ENCODE measurements at places on chromosomes 1 and 21.

- no peak for DNase-seq
These were observed 995 bp upstream of the IPO13 start for GRCh38 chr1:43945674-43946235.

DNA sequence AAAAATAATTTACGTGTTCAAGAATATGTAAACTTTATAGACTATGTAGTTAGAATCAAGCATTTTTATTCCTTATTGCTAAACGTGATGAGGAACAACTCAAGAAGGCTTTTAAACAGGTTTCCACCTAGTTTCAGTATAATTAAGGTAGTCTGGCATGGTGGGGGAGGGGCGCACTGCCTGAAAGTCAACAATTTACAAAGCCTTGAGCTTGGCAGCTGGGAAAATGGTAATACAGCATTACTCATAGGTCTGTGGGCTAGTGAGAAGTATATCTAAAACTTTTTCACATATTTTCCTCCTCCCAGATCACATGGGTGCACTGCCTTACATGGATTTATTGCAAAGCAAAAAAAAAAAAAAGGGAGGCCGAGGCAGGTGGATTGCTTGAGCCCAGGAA lies 75.2 kb downstream of the EVI5 start:
- DNase-seq, result no peak

DNA sequence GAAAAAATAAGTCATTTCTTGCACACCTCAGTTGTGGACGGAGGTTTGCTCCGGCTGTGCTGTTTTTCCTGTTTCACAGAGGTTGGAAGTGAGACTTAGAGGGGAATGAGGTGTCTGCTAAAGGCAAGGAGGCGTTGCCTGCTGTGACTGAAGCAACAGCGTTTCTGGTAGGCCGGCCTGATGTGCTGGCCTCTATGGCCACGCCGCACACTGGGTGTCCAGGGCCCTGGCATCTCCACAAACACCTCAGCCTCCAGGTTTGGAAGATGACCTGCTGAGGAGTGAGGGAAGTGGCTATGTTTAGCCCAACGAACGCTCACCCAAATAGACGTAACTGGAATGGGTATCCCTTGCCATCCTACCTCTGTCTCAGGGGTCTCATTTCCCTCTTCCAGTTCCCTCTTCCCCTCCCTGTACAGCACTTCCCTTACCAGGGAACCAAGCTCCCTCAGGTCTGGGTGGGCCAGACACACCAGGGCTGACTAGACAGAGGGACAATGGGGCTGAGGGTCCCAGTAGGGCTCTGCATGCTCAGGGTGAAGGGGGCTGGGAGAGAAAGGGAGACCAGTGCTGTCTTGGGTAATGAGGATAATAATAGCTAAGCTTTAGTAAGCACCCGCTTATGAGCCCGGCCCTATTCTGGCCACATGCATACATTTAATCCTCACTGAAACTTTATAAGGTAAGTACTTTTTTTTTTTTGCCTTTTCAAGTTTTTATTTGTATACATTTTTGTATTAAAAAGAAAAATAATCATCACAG lies 11.9 kb downstream of the CACNA1S start:
- DNase-seq, result no peak

- peak; percentile 95 for DNase-seq
These were observed 446.6 kb downstream of the SIPA1L2 start for GRCh38 chr1:232183266-232183800.

- DNase-seq, result peak; percentile 21
These were observed 4.6 kb downstream of the DMAP1 start for GRCh38 chr1:44217809-44218410.

DNA sequence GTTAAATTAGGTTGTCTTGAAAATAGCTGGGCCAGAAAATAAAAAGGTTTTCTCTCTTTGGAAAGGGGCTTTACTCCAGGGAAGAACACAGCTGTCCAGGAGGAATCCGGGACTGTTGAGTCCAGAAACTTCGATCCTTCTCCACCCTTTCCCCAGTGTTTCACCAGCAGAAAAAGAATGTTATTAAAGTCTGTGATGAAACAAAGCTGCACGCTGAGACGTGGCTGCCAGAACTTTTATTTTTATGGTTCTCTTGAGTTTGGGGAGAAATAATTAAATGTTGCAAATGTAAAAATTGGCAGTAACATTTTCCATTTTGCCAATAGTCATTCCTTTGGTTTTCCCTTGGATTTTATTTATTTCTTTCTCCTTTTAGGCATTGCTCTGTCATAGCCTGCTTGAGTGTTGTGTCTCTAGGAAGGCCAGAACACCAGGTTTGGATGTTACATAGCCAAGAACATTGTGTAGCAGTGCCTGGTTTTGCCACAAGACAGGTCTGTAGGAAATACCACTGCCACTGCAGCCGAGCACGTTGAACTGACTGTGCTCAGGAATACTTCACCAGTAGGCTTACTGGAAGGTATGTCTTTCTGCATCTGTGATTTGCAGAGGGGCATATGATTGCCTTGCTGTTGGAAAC lies 87.4 kb downstream of the ROR1 start:
- DNase-seq, result no peak

DNA sequence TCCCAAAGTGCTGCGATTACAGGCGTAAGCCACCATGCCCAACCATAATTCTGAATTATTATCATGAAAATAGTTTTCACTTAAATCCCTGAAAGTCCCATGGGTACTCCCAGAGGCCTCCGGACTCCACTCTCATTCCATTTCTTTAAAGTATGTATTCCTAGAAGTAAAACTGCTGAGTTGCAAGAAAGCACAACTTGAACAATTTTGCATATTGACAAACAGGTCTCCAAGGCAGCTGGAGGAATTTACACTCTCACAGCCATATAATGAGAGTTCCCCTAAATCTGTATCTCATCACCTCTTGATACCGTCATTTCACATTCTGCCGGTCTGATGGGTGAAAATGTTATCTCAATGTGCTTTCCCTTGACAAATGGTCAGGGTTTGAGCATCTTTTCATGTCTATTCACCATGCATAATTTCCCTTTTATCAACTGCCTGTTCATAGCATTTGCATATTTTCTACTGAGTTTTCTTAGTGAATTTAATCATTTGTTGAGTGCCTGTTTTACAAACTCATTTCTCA lies 129.4 kb downstream of the SMYD3 start:
- DNase-seq, result no peak

DNA sequence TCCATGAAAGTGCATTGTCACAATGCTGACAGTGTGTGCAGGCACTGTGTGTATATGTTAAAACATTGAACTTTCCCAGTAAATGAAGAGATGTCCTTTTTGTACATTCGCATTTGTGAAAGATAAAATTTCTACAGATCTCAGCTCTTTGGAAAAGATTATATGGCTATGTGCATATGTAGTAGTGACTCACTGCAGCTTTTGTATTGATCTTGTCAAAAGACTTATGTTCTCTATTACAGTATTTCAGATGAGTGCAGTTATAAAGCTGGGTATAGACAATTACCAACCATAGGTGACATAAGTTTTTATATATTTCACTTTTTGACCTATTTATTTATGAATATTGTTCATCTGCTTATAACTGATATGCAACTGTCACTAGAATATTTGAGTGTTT lies 212.6 kb downstream of the COL24A1 start:
- no peak for DNase-seq

All from cerebellar nuclear complex (tissue), 1 donor.